Pulmonary artery endothelial cell (primary cell): ENCODE measurements at places on chromosomes 4 and X. TPM values are rescaled to one million over a fixed set of nuclear protein-coding genes. Genes with fewer than 3 reads are reported as not detected.

The NAA10 gene
- 97.3 and 113 TPM in 2 replicates for total RNA-seq

The STOX2 gene
- 0.07 and 0.14 TPM in 2 replicates for total RNA-seq

The DUSP21 gene
- total RNA-seq, result not detected in 2 replicates

The SOX3 gene
- total RNA-seq, result not detected in 2 replicates

GRCh38 chr4:177573507-177573906 lies 131.3 kb upstream of the AGA start:
- DNase-seq, result no peak

- DNase-seq, result no peak
Observed at GRCh38 chr4:45925809-45926208, 198.0 kb downstream of the GABRG1 start.

DNA sequence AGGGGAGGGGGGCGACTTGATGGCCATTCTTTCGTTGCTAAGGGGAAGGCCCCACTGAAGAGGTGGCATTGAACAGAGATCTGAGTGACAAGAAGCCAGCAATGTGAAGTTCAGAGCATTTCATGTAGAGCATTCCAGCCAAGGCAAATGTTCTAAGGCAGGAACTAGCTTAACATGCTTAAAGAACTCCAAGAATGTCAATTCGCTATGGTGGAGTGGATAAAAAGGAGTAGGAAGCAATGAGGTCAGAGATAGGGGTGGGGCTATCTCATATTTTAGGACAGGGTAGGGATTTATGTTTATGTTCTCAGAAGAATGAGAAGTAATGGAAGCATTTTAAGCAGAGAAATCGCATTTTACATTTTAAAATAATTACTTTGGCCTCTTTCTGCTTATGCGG lies 130.9 kb downstream of the TTC29 start:
- DNase-seq, result no peak

DNA sequence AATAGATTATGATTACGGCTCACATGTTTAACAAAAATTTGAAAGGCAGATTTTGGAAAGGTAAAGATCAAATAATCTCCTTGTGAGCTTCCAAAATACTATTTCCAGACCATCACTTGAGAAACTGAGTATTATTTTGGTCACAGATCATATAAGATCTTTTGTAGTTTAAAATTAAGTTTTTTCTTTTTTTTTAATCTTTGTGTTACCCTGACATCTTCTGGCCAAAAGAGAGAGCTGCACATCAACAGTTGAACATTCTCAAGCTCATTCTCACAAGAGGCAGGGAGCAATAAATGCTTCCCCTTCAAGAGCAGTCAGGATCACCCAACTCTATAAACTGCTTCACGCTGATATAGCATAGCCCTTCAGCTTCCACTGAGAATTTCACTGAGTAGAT lies 15.9 kb downstream of the TMEM192 start:
- DNase-seq, result no peak

GRCh38 chr4:25155947-25156346 lies 4.3 kb downstream of the SEPSECS start:
- DNase-seq, result no peak

The ACOX3 gene
- 26.3 and 29.9 TPM in 2 replicates for total RNA-seq

The GLOD5 gene
- total RNA-seq, result not detected in 2 replicates

The IL13RA1 gene
- 44.6 and 47.9 TPM in 2 replicates for total RNA-seq

DNA sequence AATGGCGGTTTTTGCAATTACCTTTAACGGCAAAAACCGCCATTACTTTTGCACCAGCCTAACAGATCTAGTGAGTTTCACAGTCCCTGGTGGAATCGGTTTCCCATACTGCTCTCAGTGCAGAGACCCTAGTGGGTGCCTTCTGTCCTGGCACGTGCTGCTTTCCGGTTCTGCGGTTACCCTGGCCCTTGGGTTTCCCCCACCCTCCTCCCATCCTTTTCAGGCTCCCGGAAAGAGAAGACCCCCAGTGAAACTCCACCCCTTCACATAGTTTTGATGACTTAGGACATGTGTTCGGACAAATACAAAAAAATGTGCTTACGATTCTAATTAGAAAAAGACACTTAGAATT lies 36.9 kb downstream of the NLGN3 start:
- no peak for DNase-seq

The LNX1 gene
- total RNA-seq, result 2.6 and 6.1 TPM in 2 replicates

The TRIM2 gene
- total RNA-seq, result 12.7 and 27.1 TPM in 2 replicates

The CXorf38 gene
- 13.1 and 14.3 TPM in 2 replicates for total RNA-seq

DNA sequence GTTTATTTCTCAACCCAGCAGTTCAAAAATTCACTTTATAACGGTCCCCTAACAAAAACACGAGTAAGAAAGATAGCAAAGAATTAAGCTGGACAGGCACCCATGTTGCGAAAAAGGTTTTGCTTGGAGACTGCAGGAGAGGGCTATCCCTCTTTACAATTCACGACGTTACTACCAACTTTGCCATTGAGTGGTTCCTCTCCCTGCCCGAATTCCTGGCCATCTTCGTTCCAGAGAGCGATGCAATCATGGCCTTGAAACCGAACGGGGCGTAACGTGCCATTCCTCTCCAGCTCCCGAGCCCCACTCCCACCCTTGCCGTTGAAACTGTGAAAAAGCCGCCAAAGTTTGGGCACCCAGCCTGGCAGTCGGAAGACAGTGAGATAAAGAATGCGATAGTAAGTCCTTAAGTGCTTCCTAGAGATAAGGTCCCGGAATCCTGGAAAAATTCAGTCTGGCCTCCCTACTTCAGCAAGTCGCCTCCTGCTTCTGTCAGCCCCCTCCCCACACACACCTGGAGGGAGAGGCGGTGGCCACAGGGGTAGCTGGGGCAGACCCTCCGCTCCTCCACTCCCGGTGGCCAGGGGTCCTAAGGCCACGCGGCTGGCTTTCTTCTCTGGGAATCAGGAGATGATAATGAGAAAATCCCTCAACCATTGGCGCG lies 65.2 kb downstream of the FBXO8 start:
- DNase-seq, result no peak

The VBP1 gene
- 59.6 and 83.0 TPM in 2 replicates for total RNA-seq

- DNase-seq, result no peak
Observed at GRCh38 chr4:7357323-7357722, 77.4 kb downstream of the PSAPL1 start.

The DKK2 gene
- 3.1 and 8.3 TPM in 2 replicates for total RNA-seq

The PHKA2 gene
- 13.0 and 14.7 TPM in 2 replicates for total RNA-seq

The MSANTD1 gene
- 0.07 and 0.42 TPM in 2 replicates for total RNA-seq

The IL13RA2 gene
- 0.26 and 0.32 TPM in 2 replicates for total RNA-seq

- no peak for DNase-seq
Observed at GRCh38 chr4:158163941-158164767, 8.7 kb downstream of the GASK1B start.
